ENCODE measurements at places on chromosomes 3 and 15. TPM values are rescaled to one million over a fixed set of nuclear protein-coding genes. Genes with fewer than 3 reads are reported as not detected.

SYNPR gene
- total RNA-seq: 83.5 TPM

- no peak for DNase-seq
- no peak overlapping the region for H3K4me3 ChIP-seq
- H3K27ac ChIP-seq: no peak overlapping the region
- H3K36me3 ChIP-seq: peaks cover 31% of the 10 kb centered on the region
Observed at GRCh38 chr3:33380653-33381052, 59.6 kb downstream of the UBP1 start.

ALPK3 gene
- 5.8 TPM for total RNA-seq

DNA sequence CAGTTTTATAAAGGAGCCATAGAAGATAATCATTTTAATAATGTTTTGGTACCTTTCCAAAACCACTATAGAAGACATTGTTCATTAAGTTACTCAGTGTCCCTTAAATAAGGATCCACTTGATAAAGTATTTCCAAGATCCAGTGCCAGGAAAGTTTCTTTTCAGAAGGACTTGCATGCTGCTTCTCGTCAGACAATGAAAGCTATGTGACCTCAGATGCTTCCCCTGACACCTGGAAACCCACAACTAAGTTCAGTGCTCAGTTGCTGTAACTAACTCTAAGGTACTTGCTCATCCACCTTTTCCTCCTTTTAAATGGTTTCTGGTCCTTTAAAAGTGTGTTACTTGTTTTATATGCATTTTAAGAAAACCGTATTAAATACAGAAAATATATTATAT is 7.3 kb downstream of the SSR3 start:
- no peaks in the 10 kb centered on the region for H3K27me3 ChIP-seq
- no peaks in the 10 kb centered on the region for H3K4me1 ChIP-seq
- H3K4me3 ChIP-seq: no peak overlapping the region
- peaks cover 2% of the 10 kb centered on the region for H3K36me3 ChIP-seq
- no peak overlapping the region for H3K27ac ChIP-seq

DNA sequence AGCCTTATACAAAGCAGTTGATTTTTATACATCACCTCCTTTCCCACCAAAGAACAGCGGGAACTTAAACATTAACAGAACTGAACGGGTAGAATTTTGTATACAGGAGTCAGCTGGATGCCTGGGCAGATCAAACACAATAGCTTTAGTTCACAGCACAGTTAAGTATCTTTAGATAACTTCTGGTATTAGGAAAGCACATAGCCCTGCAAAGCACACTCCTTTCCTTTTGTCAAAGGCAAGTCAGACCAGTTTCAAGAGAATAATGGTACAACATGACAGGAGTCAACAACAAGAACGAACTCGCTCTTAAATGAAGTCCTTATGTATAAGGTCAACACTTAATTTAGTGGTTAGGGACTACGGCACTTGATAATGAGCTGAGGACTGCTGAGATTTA is 26.3 kb downstream of the ABCC5 start:
- no peak for DNase-seq
- peaks cover 20% of the 10 kb centered on the region for H3K36me3 ChIP-seq
- no peaks in the 10 kb centered on the region for H3K4me1 ChIP-seq
- no peak overlapping the region for H3K4me3 ChIP-seq

MOBP gene
- total RNA-seq: 125 TPM

CCR2 gene
- total RNA-seq: 2.2 TPM

A4GNT gene
- not detected for total RNA-seq

DNA sequence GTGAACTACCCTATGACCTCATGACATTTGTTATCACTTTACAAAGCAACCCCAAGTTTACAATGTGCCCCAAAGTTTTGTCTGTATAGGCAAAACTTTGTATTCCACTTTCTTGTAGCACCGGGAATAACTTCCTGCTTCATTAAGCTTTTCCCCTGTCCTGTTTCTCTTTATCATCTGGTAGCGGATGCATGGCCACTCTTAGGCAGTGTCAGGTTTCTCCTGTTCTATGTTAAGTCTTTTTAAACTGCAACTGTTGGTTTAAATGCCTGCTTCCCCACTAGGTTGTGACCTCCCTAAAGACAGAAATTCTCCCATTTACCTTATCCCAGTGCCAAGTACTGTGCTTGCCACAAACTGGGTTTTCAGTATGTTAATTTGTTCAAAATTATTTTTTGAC is 433.6 kb upstream of the DPH6 start:
- H3K27me3 ChIP-seq: no peaks in the 10 kb centered on the region
- no peak overlapping the region for H3K4me3 ChIP-seq
- no peak for DNase-seq
- H3K4me1 ChIP-seq: no peaks in the 10 kb centered on the region
- H3K27ac ChIP-seq: no peak overlapping the region
- H3K36me3 ChIP-seq: no peaks in the 10 kb centered on the region

- peak overlapping the region; percentile 15 for H3K27ac ChIP-seq
- H3K4me3 ChIP-seq: no peak overlapping the region
- no peaks in the 10 kb centered on the region for H3K27me3 ChIP-seq
- DNase-seq: no peak
- no peaks in the 10 kb centered on the region for H3K4me1 ChIP-seq
Observed at GRCh38 chr3:172561897-172562640, 38.8 kb upstream of the TNFSF10 start.

DNA sequence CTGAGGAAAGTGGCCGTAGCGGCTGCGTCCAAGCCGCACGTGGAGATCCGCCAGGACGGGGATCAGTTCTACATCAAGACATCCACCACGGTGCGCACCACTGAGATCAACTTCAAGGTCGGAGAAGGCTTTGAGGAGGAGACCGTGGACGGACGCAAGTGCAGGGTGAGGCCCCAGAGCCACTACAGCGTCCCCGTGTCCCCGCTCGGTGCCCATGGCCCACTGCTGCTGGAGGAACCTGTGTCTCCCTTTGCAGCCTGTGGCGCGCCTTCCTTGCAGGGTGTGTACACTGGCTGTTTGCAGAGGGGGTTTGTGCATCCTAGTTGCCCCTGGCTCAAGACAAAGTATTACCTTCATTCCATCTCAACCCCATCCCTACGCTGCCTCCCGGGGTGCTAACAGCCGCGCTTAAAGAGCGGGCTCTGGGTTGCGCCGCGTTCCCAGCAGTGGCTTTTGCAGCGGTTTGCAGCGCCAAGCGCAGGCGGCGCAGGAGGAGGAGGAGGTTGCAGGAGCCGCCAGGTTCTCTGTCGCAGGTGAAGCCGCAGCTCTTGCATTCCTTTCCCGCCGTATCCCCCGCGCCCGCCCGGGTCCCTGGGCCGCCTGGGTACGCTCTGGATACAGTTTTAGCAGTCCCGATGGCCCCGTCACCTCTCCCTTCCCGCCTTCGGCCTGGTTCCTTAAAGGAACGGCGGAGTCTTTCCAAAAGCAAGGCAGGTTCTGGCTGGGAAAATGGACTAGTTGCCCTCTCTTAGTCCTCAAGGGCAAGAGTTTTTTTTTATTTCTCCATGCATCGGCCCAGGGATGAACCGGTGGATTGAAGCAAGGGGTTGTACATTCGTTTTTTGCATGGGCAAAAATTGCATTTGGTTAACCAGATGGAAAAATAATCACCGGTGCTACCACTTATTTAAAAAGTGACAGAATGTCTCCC is 1.2 kb downstream of the CRABP1 start:
- peaks cover 26% of the 10 kb centered on the region for H3K4me1 ChIP-seq
- peaks cover 55% of the 10 kb centered on the region for H3K27me3 ChIP-seq
- no peak for DNase-seq
- peak overlapping the region; percentile 69 for H3K4me3 ChIP-seq
- no peaks in the 10 kb centered on the region for H3K36me3 ChIP-seq

- no peaks in the 10 kb centered on the region for H3K36me3 ChIP-seq
- H3K4me3 ChIP-seq: no peak overlapping the region
- peak overlapping the region; percentile 61 for H3K27ac ChIP-seq
- H3K4me1 ChIP-seq: peaks cover 9% of the 10 kb centered on the region
Observed at GRCh38 chr3:188179006-188179966, 25.3 kb downstream of the LPP start.

ENTPD3 gene
- 14.8 TPM for total RNA-seq

GRCh38 chr15:75706682-75706954 is 6.0 kb downstream of the CSPG4 start:
- peaks cover 6% of the 10 kb centered on the region for H3K36me3 ChIP-seq
- H3K27ac ChIP-seq: no peak overlapping the region
- no peak for DNase-seq
- no peak overlapping the region for H3K4me3 ChIP-seq

PLCD1 gene
- 30.1 TPM for total RNA-seq

SNX4 gene
- total RNA-seq: 63.4 TPM

IL20RB gene
- 1.2 TPM for total RNA-seq

DNA sequence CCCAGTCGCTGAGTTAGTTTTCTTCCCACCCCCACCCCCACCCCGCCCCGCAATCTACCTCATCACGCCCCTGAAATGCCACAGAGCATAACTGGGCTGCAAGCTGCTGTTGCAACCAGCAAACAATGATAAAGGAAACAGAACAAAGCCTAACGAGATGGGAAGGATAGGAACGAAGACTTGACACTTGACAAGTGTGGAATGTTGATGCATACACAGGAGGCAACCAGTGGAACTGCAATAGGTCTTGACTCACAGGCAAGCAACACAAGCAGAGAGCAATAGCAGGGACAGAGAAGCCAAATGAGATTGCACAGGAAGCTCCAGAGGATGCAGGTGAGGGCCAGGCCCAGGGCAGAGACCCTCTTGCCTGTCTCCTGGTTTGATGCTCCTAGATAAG is 225.9 kb downstream of the IGSF11 start:
- no peak overlapping the region for H3K27ac ChIP-seq
- no peaks in the 10 kb centered on the region for H3K36me3 ChIP-seq
- no peak for DNase-seq

SIDT1 gene
- 45.2 TPM for total RNA-seq

DNA sequence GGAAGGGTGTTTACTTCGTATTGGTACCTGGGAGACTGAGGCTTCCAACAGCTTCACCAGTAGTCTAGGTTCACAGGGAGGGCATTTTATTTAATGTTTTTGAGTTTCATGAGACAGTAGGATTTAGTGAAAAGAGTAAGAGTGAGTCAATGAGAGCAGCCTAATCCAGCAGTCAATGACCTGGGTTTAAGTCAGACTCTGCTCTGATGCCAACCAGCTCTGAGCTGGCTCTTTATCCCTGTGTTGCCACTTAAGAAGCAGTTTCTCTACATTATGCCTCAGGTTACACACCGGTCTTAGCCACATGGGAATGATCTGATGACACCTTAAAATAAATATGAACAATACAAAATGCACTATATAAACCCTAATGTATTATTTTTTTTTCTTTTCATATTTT is 59.4 kb upstream of the KCNMB2 start:
- peaks cover 5% of the 10 kb centered on the region for H3K4me1 ChIP-seq
- no peaks in the 10 kb centered on the region for H3K27me3 ChIP-seq
- no peak overlapping the region for H3K27ac ChIP-seq

- H3K4me3 ChIP-seq: no peak overlapping the region
- H3K27me3 ChIP-seq: no peaks in the 10 kb centered on the region
- no peaks in the 10 kb centered on the region for H3K36me3 ChIP-seq
- no peaks in the 10 kb centered on the region for H3K4me1 ChIP-seq
- peak; percentile 89 for DNase-seq
Observed at GRCh38 chr3:173591401-173591800, 193.9 kb downstream of the NLGN1 start.

Data from spinal cord (tissue), 10 donors.